ENCODE measurements at places on chromosomes 11 and 22.

DNA sequence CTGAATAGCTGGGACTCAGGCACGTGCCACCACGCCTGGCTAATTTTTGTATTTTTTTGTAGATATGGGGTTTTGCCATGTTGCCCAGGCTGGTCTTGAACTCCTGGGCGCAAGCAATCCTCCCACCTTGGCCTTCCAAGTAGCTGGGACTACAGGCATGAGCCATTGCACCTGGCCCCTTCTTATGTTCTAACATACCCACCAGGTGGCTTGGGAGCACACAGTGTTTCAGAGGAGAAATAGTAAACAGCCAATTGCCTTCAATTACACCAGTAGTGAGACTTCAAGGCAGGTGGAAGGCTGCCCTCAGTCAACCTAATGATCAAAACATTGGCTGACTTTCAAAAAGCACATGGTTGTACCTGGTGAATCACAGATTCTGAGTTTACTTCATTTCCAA is 167.2 kb downstream of the SWAP70 start:
- no peak for DNase-seq

- no peak for DNase-seq
These were observed 125.1 kb downstream of the WT1 start for GRCh38 chr11:32310214-32310601.

GRCh38 chr11:85094795-85095194 is 532.3 kb downstream of the DLG2 start:
- DNase-seq, result no peak

GRCh38 chr11:2792381-2793250 is 92.8 kb upstream of the KCNQ1OT1 start:
- no peak for DNase-seq

GRCh38 chr11:126702987-126703386 is 297.6 kb downstream of the KIRREL3 start:
- no peak for DNase-seq

- no peak for DNase-seq
These were observed at the start of gene HTR3A for GRCh38 chr11:113974741-113975470. Gene HTR3A (plus strand): TSS chr11:113975108. CDS start chr11:113975326, 218 bp downstream.

- DNase-seq, result no peak
These were observed 44.7 kb downstream of the ABTB2 start for GRCh38 chr11:34313099-34313517.

GRCh38 chr22:23801238-23801821 is 14.6 kb downstream of the SMARCB1 start:
- DNase-seq, result no peak

DNA sequence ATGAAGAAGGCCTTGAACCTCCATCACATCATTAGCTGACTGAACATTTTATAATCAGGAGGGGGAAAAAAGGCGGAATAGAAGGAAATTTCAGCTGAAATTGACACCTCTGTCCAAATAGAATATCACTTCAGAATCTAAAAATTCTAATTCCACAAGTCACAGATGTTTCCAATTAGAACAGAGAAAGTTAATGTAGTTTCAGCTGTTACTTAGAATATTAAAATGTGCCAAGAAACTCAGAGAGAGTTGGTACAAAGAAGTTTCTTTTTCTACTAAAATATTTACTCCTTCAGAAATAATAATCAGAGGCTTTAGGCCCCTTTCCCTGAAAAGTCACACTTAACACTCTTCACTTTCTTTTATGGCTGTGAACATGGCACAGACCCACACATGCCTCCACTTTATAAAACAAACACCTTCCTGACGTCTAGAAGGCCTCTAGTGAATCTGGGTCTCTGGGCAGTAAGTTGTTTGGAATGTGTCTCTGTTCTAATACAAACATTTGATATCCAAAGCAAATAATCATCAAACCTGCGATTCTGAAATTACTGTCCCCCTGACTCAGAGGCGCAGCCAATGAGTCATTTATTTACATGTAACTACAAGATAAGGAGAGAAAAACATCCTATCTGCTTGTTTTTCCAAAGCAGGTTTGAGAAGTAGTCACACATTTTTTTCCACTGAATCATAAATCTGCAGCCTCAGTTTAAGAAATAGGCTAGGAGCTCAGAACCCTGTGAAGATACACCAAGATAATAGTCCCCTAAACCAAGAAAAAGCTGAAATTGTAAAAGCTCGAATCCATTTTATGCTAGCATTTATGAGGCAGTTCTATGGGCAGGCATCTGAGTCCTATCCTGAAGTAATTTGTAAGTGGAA is 148.4 kb downstream of the ME3 start:
- DNase-seq, result no peak
